ENCODE measurements at places on chromosomes 7 and 10.

- DNase-seq: no peak
Measured at GRCh38 chr10:68957284-68957615, 1.3 kb downstream of the DDX21 start.

DNA sequence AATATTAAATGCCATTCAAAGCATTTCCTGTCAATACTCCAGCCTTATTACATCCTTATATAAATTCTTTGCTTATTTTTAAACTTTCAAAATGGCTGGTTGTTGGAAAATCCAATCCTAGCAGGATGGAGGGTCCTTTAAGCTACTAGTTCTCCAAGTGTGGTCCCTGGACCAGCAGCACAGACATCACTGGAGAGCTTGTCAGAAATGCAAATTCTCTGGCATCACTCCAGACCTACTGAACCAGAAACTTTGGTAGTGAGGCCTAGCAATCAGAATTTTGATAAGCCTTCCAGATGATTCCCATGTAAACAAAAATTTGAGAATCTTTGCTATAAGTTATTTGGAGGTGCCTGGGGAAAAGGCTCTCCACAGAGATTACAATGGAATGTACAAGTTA, 43.8 kb downstream of the CALCR start:
- DNase-seq: no peak

DNA sequence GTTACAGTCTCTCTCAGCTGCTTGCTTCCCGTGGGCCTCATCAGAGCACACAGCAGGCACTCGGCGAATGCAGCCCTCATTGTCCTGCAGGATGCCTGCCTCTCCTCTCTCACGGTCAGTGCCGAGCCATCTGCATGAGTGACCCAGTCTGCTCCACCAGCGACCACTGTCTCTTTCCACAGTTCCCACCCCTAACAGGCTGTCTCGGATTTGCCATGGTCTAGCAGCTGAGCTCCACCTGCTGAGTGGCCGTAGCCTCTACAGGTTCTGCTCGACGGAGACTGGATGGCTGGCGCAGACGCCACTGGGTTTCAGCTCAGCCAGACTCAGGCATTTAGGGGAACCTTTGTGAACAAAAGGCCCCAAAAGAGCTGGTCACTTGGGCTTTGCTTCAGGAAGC, 209.4 kb upstream of the FOXK1 start:
- DNase-seq: no peak

GRCh38 chr7:110779339-110779738, 311.6 kb upstream of the LRRN3 start:
- no peak for DNase-seq

- no peak for DNase-seq
Measured at GRCh38 chr10:43322331-43322730, 49.1 kb upstream of the FXYD4 start.

Data from cardiac muscle cell (in vitro differentiated cells and primary cell).